ENCODE measurements at places on chromosomes 4 and X.

DNA sequence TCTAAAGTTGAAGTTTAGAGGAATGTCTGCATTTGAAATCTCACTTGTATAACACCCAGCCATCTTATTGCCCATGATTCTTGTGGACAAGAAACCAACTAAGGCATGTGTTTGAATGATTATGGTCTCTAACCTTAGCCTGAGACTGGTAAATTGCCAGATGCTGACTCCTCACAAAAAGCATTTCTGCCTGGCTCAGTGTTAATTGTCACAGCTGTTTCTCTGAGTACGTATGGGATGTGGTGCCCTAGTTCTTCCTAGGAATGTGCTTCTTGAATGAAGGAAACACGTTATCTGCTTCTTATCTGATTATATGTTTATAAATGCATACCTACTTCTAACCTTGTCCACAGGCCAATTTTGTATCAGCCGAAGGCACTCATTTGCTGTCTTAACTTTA, 63.1 kb upstream of the NDP start:
- DNase-seq: no peak

DNA sequence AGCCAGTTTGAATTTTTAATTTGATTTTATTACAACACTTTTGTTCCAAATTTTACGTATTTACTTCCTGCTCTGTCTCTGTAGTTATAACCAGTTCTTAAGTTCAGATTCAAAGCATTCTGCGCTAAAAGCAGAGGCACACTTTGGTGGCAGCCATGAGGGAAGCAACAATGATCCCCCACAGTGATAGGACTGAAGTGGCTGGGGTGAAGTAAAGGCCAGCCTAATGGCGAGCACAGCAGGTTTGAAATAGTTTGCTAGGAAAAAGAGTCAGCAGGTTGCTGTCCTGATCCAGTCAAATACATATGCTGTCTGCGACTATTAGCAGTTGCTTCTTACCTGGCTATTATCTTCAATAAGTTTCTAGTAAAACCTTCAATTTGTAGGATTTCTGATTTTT, 176.3 kb downstream of the RPA4 start:
- no peak for DNase-seq

- DNase-seq: no peak
These were observed 549.4 kb upstream of the GALNT7 start for GRCh38 chr4:172619218-172619617.

- no peak for DNase-seq
These were observed 15.5 kb downstream of the PFKFB1 start for GRCh38 chrX:54978448-54978847.

DNA sequence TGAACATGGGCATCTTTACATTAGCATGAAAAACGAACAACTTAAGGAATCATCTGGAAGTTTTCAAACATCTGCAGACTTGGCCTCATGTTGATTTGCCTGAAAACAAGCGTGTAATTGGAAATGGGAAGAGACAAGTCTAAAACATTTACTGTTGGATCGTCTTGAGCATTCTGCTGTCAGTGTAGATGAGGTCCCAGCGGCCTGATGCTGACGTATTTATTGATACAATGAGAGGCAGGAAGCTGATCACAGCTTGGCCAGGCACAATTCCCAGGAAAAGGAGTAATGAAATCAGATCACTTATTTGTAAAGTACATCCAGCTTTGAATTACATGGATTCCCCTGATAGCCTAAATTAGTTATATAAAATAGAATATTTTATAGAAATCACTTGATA, 210.6 kb downstream of the CLCN4 start:
- no peak for DNase-seq

DNA sequence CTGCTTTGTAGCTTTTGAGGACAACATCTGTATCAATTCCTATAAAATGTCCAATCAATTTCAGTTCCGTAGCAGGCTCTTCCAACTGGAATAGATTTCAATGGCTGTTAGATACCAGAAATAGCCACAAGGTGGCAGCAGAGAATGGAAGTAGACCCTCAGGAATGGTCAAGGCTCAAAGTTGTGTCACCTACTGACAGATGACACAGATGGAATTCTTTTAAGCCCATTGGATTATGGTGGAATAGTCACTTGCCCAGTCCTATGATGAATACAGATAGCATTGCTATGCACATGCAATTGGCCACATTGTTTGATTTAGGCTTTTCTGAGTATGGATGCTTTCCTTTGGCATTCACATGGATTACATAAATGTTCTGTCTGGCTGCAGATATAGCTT, 130.4 kb upstream of the RADX start:
- peak; percentile 36 for DNase-seq

DNA sequence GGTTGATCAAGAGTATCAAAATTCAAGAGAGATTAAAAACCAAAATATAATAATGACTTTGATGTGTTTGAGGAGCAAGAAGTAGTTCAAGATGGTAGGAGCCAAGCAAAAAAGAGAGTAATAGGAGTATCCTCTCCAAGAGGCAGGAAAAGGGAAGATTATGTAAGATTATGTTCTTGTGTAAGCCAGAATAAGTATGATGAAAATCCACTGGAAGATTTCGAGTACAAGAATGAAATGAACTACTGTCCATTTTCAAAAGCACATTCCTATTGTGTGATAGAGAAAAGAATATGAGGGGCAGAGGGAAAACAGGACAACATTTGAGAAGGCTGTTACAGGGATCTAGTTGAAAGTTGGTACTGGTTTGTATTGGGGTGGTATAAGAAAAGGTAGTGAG, 659.6 kb upstream of the INTU start:
- DNase-seq: no peak

- no peak for DNase-seq
These were observed at the start of gene GSX2 for GRCh38 chr4:54099748-54100574. GSX2 (plus strand) TSS chr4:54100163; CDS start chr4:54100345, 182 bp downstream.

GRCh38 chrX:115573185-115573584, 12.2 kb downstream of the PLS3 start:
- DNase-seq: no peak

GRCh38 chrX:153640736-153641575, 6.0 kb upstream of the DUSP9 start:
- DNase-seq: no peak

DNA sequence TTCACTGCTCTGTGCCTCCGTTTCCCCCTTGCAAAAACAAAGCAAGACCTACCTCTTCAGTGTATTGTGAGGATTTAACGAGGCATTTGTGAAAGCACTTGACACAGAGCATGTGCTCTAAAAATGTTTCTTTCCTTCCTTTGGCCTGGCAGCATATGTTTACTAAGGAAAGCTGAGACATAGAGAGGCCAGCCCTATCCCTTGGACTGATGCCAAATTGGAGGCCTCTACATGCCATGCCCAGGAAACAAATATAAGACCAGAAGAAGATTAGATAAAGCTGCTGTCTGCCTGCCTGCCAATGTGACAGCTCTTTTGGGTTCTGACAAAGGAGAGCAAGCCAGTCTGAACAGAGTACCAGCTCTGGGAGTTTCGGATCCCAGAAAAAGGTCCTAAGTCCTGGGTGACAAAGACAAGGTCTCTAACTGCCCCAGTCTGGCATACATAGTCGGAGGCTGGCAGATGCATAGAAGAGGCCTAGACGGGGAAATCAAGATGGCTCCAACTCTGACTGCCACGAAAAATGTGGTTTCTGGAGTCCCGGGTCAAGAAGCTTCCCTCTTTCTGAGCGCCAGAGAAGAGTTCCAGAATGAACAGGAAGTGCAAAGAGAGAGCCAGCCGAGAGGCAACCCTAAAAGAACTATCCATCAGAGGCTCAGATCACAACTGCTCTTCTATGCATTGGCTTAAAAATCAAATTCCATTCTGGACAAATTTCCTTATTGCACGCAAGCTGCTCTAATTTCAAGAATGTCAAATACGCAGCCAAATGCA, 25.8 kb downstream of the OTUD6A start:
- DNase-seq: no peak

DNA sequence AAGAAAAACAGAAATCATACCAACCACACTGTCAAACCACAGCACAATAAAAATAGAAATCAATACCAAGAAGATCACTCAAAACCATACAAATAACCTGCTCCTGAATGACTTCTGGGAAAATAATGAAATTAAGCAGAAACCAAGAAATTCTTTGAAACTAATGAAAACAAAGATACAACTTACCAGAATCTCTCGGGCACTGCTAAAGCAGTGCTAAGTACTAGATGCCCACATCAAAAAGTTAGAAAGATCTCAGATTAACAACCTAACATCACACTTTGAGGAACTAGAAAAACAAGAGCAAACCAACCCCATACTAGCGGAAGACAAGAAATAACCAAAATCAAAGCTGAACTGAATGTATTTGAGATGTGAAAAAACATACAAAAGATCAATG, 33.2 kb downstream of the AWAT2 start:
- no peak for DNase-seq

DNA sequence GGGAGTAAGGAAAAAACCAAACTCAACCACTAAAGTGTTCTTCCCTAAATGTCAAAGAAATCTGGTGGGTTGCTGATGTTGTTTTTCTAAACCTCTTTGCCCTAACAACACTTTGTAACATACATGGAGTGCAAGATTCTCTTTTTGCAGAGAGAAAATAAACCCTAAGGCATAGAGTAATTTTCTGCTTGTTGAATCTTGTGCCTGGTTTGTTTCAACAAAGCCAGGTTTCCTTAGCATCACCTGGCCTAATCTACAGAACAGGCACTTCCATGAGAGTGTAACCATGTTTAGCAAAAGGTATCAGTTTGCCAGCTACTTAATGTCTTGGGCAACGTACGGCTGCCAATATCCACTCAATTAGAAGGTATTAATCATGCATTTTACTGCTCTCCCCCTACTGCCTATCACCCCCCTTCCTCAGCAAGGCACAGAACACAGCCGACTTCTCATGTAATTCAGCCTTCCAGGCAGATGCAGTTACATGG, 219.2 kb downstream of the MAML3 start:
- DNase-seq: no peak

DNA sequence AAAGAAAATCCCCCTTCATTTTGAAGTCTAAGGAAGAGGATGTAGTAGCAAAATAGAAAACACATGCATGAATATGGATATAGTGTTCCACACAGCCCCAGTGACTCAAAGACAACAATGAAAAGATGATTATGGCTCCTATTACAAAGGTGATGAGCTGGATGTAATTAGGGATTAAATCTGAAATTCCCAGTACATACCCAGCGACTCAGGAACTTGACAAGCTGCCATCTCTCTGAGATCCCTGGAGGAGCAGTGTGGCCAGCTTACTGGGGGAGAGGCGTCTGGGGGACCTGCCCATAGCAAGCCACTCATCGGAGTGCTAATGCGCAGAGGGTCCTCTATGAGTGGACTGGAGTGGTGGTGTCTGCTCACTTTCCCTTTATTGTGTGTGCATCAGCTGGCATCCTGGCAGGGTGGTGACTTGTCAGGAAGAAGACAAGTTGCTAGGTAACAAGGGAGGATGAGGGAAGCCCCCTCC, 42.7 kb upstream of the MGST2 start:
- no peak for DNase-seq

GRCh38 chr4:54228961-54229501, at the start of gene PDGFRA:
PDGFRA (plus strand) TSS chr4:54229293; CDS start chr4:54258769, 29,476 bp downstream.
- DNase-seq: no peak

DNA sequence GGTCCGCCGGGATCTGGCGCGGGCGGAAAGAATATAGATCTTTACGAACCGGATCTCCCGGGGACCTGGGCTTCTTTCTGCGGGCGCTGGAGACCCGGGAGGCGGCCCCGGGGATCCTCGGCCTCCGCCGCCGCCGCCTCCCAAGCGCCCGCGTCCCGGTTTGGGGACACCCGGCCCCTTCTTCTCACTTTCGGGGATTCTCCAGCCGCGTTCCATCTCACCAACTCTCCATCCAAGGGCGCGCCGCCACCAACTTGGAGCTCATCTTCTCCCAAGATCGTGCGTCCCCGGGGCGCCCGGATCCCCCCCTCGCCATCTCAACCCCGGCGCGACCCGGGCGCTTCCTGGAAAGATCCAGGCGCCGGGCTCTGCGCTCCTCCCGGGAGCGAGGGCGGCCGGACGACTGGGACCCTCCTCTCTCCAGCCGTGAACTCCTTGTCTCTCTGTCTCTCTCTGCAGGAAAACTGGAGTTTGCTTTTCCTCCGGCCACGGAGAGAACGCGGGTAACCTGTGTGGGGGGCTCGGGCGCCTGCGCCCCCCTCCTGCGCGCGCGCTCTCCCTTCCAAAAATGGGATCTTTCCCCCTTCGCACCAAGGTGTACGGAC, 482 bp upstream of the SHOX start:
- DNase-seq: no peak

- no peak for DNase-seq
These were observed 75.1 kb upstream of the CXorf66 start for GRCh38 chrX:140040386-140040785.

DNA sequence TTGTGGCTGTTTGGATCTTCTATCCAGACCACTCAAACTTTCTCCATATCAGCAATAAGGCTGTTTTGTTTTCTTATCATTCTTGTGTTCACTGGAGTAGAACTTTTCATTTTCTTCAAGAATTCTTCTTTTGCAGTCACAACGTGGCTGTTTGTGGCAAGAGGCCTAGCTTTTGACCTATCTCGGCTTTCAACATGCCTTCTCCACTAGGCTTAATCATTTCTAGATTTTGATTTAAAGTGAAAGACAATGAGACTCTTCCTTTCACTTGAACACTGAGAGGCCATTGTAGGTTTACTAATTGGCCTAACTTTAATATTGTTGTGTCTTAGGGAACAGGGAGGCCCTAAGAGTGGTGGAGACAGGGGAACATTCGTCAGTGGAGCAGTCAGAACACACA, 19.1 kb downstream of the FGF2 start:
- no peak for DNase-seq

- peak; percentile 18 for DNase-seq
These were observed 98.4 kb downstream of the ZNF827 start for GRCh38 chr4:145840162-145840768.

GRCh38 chr4:8709729-8710360, 117.3 kb downstream of the CPZ start:
- DNase-seq: no peak

DNA sequence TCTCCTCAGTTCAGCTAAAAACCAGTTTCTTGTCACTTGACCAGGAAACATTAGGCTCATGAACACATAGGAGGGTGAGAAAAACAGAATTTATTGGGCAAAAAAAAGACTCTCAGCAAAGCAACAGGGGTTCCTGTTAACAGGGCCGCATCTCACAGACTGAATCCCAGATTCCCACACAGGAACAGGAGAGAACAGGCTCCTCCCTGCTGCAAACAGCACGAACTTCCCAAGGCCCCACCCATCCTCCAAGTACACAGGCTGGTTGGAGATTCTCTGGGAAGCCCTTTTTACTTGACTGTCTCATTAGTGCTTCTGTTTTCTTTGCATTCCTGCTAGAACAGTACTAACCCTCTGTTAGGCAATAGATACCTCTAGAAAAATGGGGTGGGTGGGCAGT, 52.4 kb upstream of the IL21 start:
- no peak for DNase-seq

- DNase-seq: no peak
These were observed 52.2 kb downstream of the SULT1B1 start for GRCh38 chr4:69708211-69708610.

DNA sequence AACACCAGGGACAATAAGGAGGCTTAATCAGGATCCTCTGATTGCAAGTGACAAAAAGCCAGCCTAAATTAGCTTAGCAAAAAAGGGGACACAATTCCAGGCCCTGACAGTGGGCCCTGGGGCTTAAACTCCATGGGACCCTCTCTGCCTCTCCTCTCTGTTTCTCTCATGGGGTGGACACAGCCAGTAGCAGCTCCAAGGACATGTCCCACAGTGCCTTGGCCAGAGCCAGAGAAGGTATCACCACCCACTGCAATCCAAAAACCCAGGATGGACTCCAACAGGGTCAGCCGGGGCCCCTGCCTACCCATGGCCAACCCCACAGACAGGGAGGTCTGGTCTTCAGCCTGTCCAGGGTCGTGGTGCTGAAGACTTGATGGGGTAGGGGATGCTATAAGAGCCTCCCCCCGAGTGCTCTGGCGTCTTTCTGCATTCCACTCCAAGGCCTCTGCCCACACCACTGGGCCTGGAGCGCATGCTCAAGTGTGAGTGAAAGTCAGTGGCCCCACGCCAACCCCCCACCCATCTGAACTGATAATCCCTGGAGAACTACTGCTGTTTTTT, 19.7 kb upstream of the PPP2R2C start:
- no peak for DNase-seq

All from naive thymus-derived CD8-positive, alpha-beta T cell (primary cell).